ENCODE measurements at places on chromosomes 11 and 22.

- DNase-seq, result no peak
Observed at GRCh38 chr11:34707462-34707840, 86.6 kb downstream of the EHF start.

DNA sequence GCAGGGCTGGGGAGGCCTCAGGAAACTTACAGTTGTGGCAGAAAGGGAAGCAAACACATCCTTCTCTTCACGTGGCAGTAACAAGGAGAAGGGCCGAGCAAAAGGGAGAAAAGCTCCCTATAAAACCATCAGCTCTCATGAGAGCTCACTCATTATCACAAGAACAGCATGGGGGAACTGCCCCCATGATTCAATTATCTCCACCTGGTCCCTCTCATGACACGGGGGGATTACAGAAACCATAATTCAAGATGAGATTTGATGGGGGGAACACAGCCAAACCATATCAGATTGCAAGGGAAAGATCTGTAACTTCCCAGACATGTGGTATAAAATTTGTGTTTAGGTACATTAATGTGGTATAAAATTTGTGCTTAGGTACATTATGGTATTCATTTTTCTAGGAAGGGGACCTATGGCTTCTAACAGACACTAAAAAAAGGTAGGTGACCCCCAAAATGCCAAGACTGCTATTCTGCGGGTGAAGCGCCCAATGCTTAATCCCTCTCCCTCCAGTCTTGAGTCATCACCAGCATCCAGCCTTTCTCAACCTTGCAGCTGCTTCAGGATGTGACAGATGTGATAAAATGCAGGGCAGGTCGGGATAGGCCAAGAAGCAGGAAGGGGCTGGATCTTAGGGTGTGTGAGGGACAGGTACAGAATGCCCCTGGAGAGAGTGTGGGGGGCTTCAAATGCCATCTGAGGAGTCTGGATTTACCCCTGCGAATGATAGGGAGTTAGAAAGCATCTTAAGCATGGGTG, 57.7 kb upstream of the AMPD3 start:
- DNase-seq, result no peak

DNA sequence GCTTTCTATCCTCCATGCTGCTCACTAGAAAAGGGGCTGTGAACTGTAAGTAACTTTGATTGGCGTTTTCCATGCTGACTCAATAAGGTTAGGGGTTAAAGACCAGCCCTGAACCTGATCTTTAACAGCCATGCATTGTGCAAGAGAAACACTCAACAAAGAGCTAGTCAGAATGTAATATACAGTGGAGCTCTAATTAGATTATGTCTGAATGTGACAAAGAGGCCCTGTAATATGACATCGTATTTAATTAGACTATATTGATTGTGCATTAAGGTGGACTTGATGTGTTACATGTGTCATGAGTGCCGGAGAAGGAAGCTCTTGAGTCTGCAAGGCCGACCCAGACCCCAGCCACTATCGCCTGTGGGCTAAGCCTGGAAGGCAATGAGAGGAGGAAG, 70.5 kb downstream of the PKNOX2 start:
- DNase-seq, result no peak

DNA sequence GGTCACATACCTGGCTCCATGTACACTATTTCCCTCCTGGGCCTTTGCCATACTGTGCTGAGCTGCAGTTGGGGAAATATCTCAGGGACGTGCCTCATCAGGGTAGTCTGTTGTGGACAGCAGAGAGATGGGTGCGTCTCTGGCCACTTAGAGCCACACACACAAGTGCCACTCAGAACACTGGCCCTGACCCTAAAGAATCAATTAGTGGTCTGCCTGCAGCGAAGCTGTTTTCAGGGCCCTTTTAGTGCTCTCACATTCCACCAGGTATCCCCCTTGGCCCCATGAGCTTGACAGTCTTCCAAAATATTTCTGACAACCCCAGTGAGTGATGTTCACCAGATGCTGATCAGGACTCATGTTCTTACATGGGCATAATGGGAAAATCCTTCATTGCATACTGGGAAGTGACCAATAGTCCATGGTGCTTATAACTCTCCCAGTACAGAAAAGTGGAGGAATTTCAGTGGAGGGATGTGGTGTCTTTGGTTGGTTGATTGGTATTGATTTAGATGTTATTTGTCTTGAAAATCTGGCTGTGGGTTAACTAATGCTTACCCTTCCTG, 66.1 kb downstream of the ME3 start:
- DNase-seq, result no peak

DNA sequence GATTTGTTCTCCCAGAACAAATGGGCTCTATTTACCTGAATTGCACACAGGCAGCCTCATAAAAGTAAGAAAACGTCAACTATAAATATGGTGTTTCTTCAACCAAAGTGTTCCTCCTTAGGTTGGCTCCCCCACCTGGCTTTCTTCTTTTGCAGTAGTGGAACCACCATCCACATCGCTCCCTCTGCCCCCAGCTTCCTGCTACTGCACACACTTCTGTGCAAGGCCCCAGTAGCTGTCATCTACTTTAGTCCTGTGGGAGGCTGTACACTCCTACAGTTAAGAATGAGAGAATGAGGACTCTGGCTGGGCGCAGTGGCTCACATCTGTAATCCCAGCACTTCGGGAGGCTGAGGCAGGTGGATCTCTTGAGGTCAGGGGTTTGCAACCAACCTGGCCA, 89.5 kb downstream of the BMAL1 start:
- DNase-seq, result no peak

- DNase-seq, result peak; percentile 13
Observed at GRCh38 chr11:22192642-22193347, at the start of gene ANO5. Gene ANO5 (plus strand): TSS chr11:22193085. CDS start chr11:22193493, 408 bp downstream.

GRCh38 chr11:134488913-134489312, 76.9 kb upstream of the B3GAT1 start:
- no peak for DNase-seq

- DNase-seq, result no peak
Observed at GRCh38 chr11:122791836-122792235, 46.5 kb upstream of the CRTAM start.

DNA sequence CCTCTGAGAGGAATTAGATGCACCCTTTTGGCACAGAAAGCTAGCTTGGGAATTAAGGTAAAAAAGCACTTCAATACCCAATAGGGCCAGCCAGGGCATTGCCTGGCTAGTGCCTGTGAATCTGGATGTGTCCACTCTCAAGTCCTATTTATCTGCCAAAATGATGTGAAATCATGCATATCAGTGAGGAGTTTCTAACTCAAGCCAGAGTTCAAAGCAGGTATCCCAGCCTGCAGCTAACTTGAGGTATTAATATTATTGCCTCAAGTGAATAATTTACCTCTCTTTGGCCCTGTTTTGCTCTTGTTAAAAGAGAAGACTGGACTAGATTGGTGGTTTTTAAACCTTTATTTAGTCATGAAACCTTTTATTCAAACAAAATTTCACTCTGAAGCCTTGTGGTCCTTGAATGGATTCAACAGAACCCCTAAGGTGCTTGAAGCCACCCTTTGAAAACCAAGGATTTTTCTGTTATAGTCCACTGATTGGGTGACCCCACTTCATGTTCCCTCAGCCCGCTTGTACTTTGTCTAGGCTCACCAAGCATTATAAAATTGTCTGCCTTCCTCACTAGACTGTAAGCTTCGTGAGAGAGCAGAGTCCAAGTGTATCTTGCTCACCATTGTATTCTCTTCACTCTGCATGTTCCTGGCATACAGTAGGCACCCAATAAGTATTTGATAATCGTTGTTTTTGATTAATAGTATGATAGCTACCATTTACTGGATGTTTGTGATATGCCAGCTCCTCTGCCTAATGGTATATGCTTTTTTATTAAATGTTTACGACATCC, 4.5 kb downstream of the RNF121 start:
- DNase-seq, result no peak
